ENCODE measurements at places on chromosomes 5 and 9.

DNA sequence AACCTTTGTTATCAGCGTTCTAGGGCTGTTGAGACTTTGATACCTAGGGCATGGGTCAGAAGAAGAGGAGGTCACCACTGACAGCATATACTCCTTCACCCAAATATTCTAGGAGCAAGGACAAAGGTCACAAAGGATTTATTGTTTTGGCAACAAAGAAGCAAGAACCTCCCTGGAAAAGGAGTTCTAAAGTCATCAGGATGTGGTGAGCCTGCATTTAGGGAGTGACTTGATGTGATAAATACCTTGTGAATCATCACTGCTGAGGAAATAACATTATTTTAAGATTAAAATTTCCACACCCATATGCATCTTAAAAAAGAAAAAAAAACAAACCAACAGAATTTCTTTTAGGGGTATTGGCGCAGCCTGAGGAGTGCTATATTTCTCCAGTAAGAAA, 13.9 kb downstream of the IFNA1 start:
- DNase-seq = peak; percentile 7

DNA sequence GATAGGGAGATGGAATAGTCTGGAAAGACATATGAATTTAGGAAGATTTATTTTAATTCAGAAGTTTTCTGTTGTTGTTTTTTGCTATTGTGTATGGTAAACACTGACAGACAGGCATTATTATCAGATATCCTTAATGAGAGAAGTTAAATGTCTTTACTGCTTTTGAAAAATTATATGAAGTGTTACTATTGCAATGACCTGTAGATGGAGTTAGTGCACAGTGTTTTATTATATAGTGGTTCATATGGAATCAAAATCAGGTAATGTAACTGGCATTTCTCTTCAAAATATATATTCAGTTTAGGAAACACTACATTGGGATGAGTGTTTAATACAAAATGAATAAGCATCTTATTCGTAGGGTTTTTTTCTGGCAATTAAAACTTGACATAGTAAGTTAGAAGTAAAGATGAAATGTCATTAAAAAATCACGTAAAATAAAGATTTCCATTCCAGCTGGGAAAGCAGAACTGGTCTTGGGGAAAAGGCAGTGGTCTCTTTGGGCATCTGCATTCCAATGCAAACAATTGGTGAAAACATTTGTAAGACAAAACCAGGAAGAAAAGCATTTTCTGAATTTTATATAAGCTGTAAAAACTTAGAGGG, 3.9 kb downstream of the GABRA1 start:
- DNase-seq = no peak

DNA sequence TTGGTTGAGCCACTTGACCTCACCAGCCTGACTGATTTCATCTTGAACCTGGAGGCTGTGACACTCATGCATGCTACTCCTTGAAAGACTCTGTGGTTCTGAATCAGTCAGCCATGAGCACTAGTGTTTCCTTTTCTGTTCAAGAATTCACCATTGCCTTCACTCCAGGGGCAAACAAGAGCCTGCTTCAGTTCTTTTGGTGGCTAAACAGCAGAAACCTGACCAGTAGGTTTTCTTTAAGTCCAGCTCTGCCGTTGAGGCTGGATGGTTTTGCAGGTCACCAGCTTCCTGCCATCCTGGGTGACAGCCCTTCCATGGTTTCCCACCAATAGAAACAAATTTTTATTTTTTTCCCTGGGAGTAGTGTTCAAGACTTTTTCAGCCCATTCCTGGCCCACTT, 10.0 kb downstream of the NTRK2 start:
- DNase-seq = no peak

DNA sequence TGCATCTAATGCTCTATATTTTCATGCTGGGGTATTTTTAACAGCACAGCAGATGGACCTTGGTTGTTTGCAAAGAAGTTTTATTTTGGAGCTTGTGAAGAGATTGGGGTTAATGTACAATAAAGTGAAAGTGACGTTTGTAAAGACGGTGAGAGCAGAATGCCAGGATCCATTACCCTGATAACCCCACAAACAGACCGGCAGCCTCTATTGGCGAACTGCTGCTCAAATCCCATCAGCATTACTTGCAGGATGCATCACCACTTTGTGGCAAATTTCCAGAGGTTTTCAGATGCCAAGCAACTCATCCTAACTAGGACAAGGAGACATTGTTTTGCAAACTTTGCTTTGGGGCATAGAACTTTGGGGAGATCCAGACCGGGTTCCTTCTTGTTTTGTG, 383.3 kb upstream of the ZNF462 start:
- DNase-seq = peak; percentile 49

- no peak for DNase-seq
Measured at GRCh38 chr5:59351076-59351794, 542.3 kb downstream of the PDE4D start.

GRCh38 chr9:20658677-20659473, 25.2 kb upstream of the FOCAD start:
- DNase-seq = no peak

GRCh38 chr5:159965031-159965837, 43.7 kb upstream of the TTC1 start:
- no peak for DNase-seq

DNA sequence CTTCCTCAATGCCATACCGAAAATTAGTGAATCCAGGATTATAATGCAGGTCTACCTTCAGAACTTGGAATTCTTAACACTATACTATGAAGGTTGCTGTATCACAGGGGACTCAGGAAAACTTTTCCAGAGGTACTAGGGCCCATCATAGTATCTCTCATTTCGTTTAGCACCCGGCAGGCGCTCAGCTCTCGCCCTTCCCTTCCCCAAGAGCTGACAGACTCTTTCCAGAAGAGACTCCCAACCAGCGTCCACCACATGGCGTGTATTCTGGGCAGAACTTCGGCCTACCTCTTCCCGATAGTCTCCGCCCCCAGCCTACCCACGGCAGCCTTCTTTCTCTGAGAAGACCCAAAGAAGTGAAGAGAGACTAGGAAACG, 271 bp downstream of the NOL8 start:
- peak; percentile 4 for DNase-seq

- DNase-seq = peak; percentile 77
Measured at GRCh38 chr5:59193616-59194319, 610.9 kb downstream of the RAB3C start.

- peak; percentile 45 for DNase-seq
Measured at GRCh38 chr9:130073373-130073772, 19.7 kb downstream of the GPR107 start.

DNA sequence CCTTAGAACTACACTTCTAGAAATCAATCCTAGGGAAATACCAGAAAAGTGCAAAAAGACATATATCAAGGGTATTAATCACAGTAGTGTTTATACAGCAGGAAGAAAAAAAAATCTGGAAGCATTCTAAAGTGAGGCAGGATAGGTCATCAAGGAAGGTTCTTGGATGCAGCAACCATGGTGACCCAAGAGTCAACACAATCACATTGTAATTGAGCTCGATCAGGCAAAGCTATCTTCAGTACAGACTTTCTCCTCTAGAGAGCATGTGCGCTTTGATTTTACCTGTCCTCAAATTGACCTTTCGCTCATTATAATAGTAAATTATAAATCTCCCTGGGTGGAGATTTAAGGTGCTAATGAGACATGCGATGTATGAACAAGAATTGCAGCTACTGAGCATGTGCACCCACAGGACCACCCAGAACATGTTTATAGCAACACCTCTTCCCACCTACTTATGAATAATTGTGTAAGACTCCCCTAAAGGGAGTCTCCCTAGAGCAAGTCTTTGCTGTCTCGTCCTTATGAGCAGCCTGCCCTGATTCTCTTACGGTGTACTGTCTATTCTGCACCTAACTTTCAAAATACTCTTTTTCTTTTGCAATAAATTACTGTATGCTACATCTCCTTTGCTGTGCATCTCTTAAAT, 297.7 kb downstream of the ATPSCKMT start:
- DNase-seq = no peak

GRCh38 chr5:133205204-133205603, 153.4 kb downstream of the HSPA4 start:
- peak; percentile 15 for DNase-seq

- no peak for DNase-seq
Measured at GRCh38 chr9:126959917-126960316, 45.3 kb downstream of the RALGPS1 start.

DNA sequence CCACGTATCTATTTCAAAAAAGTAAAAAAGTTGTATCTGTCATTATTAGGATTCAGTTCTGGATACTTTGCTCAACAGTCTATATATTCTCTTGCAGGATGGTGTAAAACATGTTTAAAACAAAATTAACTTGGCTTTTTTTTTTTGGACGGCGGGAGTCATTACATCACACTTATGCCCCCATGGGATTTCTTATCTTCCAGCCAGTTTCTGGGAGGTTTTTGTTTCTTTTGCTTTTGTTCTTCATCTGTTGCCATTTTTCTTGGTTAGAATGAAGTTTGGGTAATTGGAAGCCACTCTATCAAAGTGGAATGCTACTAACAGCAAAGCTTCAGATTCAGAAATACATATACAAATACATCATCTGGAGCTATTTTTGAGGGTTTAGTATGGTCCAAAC, 1.8 kb upstream of the STARD4 start:
- DNase-seq = no peak

GRCh38 chr5:150502847-150503246, 5.1 kb upstream of the NDST1 start:
- no peak for DNase-seq

DNA sequence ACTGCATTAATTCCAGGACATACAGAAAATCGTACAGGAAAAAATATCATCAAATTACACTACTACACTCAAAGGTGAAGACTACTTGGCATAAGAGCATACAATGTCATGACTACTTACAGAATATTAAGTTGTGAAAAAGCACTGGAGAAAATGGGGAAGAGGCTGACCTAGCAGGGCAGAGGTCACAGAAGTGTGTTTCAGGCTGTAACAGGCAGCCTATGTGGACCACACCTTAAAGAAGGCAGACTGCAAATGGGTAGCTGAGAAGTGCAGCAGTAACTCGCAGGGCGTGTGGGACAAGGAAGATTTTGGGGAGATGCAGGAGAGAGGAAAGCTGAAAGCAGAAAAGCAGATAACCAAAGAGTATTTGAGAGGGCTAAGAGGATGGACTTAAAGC, 167.0 kb upstream of the PIK3R1 start:
- no peak for DNase-seq

DNA sequence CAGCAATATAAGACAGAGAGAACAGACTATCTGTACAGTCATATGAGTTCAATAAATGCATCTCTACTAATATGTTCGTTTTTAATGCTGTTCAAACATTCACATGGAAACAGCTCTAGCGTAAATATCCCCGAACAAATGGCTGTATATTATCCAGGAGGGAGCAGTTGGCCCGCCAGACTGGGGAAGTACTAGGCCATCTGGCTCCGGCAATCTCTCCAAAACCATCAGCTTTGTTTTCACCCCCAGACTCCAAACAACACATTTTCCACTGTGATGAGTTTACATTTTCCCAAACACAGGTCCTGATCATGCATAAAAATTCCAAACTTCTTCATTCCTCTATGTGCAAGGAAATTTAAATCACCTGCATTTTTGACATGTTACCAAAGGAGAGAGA, 8.7 kb downstream of the EBF1 start:
- DNase-seq = no peak

GRCh38 chr5:159774476-159775031, 141.7 kb upstream of the ADRA1B start:
- DNase-seq = no peak

GRCh38 chr5:1946776-1947175, 64.1 kb upstream of the IRX4 start:
- DNase-seq = no peak

DNA sequence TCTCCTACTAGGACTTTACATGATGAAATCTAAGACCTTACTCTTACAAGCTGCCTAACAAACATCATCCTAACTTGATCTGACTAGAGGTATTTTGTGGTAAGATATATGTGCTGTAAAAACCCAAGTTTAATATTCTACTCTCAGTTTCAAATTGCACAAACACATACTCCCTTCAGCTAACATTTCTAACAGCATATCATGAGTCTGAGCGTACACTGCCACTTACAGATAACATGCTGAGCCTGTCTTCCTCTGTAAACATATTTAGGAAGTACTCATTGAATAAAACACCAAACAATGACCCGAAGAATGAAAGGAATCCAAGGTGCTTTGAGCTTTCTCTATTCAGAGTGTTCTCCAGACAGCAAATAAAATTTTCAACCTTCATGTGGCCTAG, 7.9 kb upstream of the ESM1 start:
- DNase-seq = no peak

- DNase-seq = no peak
Measured at GRCh38 chr9:28563291-28563934, 990.1 kb upstream of the C9orf72 start.

GRCh38 chr9:107020040-107020530, 157.1 kb downstream of the ZNF462 start:
- peak; percentile 92 for DNase-seq

GRCh38 chr5:5418764-5419163, 3.7 kb upstream of the ICE1 start:
- DNase-seq = no peak

GRCh38 chr5:172173564-172174153, 14.4 kb downstream of the STK10 start:
- DNase-seq = no peak

DNA sequence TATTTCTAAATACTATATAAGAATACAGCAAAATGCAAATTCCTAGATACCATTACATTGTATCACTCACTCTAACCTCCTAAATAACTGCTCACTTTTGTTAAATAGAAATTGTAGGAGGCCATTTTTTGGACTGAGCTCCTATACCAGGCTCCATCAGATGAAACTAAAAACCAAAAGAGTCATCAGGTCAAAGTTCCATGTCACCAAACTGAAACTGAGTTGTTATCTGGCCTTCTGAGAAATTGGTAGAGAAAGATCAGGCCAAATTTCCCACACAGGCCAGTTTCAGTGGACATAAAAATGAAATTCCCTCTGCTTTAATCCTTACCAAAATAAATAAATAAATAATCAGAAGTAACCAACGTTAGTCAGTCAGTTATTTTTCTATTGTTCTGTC, 13.8 kb upstream of the SNX2 start:
- DNase-seq = no peak

DNA sequence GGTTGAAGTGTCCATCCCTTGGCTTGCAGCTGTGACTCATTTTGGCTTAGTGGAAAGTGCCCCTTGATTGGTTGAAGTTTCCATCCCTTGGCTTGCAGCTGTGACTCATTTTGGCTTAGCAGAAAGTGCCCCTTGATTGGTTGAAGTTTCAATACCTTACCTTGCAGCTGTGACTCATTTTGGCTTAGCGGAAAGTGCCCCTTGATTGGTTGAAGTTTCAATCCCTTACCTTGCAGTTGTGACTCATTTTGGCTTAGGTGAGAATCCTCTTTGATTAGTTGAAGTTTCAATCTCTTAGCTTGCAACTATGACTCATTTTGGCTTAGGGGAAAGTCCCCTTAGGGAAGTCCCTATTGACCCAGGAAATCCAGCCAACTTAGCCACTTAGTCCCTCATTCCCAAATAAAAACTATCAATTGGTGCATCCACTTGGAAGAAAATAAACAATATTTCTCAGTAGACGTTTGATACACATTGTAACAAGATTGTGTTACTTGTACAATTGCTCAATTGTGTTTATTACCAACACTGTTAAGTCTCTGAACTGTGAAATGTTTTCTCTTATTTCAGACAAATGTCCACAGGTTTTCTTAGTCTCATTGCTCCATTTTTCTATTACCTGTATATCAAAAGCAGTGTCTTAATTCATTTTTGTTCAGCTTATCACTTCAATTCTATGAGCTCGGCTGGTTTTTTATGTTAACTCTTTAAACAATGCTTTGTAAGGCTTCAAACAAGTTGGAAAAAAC, 2308.8 kb upstream of the ACO1 start:
- no peak for DNase-seq

Measured in fibroblast of skin of left quadriceps (primary cell).